ENCODE measurements at places on chromosomes 4 and X. TPM values are rescaled to one million over a fixed set of nuclear protein-coding genes. Genes with fewer than 3 reads are reported as not detected.

DNA sequence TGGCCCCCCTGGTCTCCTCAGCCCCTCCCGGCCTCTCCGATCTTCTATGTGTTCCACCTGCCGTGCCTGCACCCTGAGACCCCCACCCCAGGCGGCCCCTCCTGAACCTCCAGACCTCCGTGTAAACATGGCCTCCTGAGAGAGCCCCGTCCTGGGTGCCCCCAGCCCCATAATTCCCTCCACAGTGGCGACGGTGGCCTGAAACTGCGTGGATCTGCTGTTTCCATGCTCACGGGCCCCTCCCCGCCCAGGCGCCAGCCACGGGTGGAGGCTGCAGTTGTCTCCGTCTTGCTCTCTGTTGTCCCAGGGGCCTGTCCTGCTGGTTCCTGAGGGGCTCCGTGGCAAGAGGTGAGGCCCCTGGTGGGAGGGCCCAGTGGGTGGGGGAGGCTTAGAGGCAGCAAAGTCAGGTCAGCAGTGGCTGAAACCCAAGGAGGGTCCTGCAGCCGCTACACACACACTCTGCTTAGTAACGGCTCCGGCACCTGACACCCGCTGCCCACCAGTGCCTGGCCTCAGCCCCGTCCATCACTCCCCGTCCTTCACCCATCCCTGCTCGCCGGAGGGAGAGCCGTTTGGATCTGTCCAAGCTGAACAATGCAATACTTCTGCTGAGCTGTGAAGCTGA lies 75.8 kb downstream of the FAM53A start:
- no peak for DNase-seq

GRCh38 chrX:118976599-118977340 lies 2.4 kb downstream of the LONRF3 start:
- peak; percentile 75 for DNase-seq

PLAC8 gene
- 1,006 TPM for total RNA-seq

GRCh38 chrX:72247206-72247942 lies 8.5 kb upstream of the ERCC6L start:
- peak; percentile 78 for DNase-seq

PAPSS1 gene
- 23.3 TPM for total RNA-seq

- no peak for DNase-seq
Measured at GRCh38 chrX:45424326-45424725, 223.7 kb upstream of the DIPK2B start.

MTTP gene
- not detected for total RNA-seq

DNA sequence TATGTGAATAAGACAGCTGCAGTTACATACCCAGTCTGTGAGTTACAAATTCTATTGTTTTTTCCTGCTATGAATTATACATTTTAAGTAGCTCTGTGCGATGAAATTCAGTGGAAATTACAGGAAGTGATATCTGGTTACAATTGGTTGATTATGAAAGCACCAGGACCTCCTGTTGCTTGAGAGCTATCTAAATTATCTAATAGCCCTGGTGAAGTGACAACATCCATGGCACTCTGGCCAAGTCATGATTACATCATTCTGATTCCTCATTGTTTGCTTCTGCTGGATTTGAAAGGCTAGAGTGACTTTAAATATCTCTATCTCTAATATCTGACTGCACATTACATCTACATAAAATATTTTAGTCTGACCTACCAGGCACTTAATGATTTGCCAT lies 515.0 kb downstream of the CFAP47 start:
- DNase-seq, result no peak

GRCh38 chr4:10102474-10103332 lies 13.9 kb downstream of the WDR1 start:
- DNase-seq, result no peak

CA5B gene
- 8.1 TPM for total RNA-seq

DNA sequence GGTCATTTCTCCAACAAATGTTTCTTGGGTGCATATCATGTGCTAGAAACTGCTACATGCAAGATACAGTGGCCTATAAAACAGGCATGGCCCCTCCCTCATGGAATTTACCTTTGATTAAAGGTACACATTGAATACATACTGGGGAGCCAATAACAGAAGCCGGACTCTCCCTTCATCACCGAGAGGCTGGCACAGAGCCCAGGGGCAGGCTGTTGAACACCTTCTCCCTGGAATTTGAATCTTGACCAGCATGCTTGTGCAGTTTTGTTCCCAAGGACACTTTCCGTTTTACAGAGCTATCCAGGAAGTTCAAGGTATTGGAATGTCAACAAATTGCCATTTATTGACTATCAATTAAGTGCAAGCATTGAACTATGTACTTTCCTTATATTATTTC lies 33.2 kb downstream of the PPARGC1A start:
- peak; percentile 94 for DNase-seq

CENPVL3 gene
- not detected for total RNA-seq

- DNase-seq, result no peak
Measured at GRCh38 chr4:97152149-97152548, 991.1 kb downstream of the STPG2 start.

GRCh38 chrX:125003746-125004446 lies 315.8 kb upstream of the TEX13C start:
- no peak for DNase-seq

- DNase-seq, result no peak
Measured at GRCh38 chrX:124592744-124593143, 246.4 kb downstream of the SH2D1A start.

SYP gene
- 4.6 TPM for total RNA-seq

DNA sequence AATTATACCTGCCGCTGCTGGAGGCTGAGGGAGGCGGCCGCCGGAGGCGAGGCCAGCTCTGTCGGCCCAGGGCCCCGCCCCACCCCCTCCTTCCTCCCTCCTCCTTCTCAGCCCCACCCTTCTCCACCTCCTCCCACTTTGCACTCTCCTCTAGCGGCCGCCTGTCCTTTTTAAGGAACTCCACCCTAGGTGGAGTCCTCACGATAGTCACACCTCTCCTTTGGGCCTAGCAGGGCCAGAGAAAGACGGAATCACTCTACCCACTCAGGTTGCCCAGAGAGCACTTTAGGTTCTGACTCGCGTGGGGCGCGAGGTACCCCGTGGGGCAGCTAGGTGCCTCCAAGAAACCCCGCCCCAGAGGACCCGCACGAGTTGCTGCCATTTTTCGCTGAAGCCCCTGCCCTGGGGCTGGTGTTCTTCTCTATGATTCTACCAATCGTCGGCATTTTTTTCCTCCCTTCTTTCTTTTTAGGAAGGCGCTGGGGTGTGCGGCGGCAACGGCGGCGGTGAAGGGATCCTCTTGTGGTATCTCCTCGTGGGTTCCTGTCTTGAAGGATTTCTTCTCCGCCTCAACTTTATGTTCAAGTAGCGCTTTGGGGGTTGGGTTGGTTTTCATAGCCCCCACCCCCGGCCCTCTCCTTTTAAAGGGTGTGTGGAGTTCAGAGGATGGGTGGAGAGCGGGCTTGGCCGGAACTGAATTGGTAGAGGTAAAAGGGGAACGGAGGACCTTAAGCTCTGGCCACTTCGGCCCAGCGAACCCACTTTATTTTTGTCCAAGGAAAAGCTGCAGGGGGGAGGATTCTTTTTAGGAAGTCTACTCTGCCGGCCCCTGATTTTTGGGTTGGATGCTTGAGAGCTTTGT lies at the start of gene KLF8:
KLF8 (plus strand) TSS at position 136 of the 862 bp plus-strand sequence. CDS start 979 bp downstream, outside the sequence.
- DNase-seq, result peak; percentile 77

CSAG2 gene
- not detected for total RNA-seq

- DNase-seq, result no peak
Measured at GRCh38 chr4:110865611-110866259, 242.9 kb upstream of the PITX2 start.

GRCh38 chr4:76896048-76896447 lies 1.9 kb downstream of the SOWAHB start:
- DNase-seq, result no peak

SSX2 gene
- total RNA-seq, result not detected

- DNase-seq, result no peak
Measured at GRCh38 chr4:83323136-83323535, 11.5 kb downstream of the HPSE start.

DNA sequence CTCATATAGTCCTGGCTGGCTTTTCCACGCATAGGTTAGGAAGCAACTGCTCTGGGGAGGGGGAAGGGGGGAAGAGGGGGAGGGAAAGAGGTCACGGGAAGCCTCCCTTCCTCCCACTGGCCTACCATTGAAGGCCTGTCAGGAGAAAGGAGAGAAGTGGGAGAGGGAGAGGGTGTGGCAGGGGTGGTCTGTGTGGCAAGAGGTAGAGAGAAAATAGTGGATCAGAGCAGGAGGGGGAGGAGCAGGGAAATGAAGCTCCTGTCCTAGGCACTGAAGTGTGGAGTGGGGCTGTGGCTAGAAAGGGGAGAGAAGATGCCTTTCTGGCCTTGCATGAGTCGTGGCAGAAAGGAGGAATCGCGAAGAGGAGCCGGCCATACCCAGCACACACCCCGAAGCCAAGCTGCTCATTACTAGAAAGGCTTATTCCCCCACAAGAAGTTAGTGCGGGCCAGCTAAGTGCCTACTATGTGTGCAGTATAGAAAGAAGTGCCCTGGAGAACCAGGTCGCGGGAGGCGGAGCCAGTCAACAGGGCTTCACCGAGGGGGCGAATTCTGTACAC lies 1.1 kb upstream of the TMEM164 start:
- no peak for DNase-seq

GRCh38 chrX:10769195-10769594 lies 148.8 kb upstream of the MID1 start:
- DNase-seq, result no peak

USP26 gene
- not detected for total RNA-seq

- no peak for DNase-seq
Measured at GRCh38 chr4:127629371-127629770, 3.4 kb upstream of the INTU start.

Data from left colon (tissue), 2 donors.